RPMI7951 (cell line): ENCODE measurements at places on chromosomes 13 and 19. TPM values are rescaled to one million over a fixed set of nuclear protein-coding genes. Genes with fewer than 3 reads are reported as not detected.

Gene PRKCG
- total RNA-seq, result not detected in 2 replicates

Gene PCDH8
- not detected in 2 replicates for total RNA-seq

Gene ZNF575
- 0.20 TPM in 1 of 2 replicates, not detected in the other for total RNA-seq

Gene MAP2K7
- 5.0 and 6.4 TPM in 2 replicates for total RNA-seq

Gene SSC5D
- total RNA-seq, result 3.2 and 3.6 TPM in 2 replicates

Gene MIDN
- 3.2 and 4.1 TPM in 2 replicates for total RNA-seq
